RWPE2 (cell line): ENCODE measurements at places on chromosomes 4 and X.

GRCh38 chr4:57303012-57303751 lies 193.0 kb upstream of the IGFBP7 start:
- DNase-seq, result no peak

- no peak for DNase-seq
Observed at GRCh38 chrX:30930143-30930542, 41.1 kb upstream of the TAB3 start.

- DNase-seq, result no peak
Observed at GRCh38 chrX:153564047-153564606, 34.8 kb downstream of the CCNQ start.

GRCh38 chr4:110207233-110207632 lies 8.8 kb upstream of the ELOVL6 start:
- no peak for DNase-seq

DNA sequence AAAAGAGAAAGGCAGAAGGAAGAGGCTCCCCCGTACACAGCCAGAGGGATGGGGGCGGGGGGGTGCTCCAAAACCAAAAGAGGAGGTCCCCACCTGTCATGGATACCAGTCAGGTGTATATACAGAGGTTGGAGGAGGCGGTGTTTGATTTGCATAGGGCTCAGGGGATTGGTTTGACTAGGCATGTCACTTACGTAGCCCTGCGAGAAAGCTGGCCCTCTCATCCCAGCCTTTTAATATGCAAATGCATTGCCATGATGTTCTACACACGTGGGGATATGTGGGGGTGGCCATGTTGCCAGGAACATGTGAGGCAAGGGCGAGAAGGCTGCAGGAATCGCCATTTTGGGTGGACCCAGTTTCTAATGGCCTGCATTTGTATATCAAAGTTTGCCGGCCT lies 38.6 kb downstream of the TMEM150C start:
- no peak for DNase-seq

GRCh38 chr4:87975466-87975865 lies at the start of gene SPP1:
Gene SPP1, plus strand, starts transcription at chr4:87975714. Its CDS starts 1,182 bp downstream, at chr4:87976896.
- DNase-seq, result no peak

GRCh38 chrX:3066555-3066954 lies 25.3 kb downstream of the ARSF start:
- no peak for DNase-seq

GRCh38 chr4:123672987-123673386 lies 276.4 kb downstream of the SPRY1 start:
- no peak for DNase-seq

DNA sequence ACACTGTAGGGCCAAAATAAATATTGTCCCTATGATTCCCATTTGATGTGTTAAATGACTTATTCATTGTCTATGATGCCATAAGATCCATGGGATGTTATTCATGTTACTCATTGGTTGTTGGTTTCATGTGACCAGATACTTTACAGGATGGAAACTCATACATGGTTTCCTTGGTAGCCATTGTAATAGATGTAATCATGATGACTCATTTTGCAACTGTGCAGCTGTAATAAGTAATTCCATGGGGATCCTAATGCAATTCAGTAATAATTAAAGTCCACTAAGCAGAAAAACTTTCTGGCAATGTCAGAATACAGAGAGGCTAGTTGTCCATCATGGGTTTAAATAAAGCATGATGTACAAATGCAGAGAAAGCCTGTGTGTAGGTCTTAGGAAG lies 389.7 kb upstream of the NR3C2 start:
- DNase-seq, result no peak

GRCh38 chr4:65719635-65720034 lies 49.3 kb upstream of the EPHA5 start:
- no peak for DNase-seq

GRCh38 chr4:153345012-153345981 lies 809 bp downstream of the MND1 start:
- peak; percentile 57 for DNase-seq

DNA sequence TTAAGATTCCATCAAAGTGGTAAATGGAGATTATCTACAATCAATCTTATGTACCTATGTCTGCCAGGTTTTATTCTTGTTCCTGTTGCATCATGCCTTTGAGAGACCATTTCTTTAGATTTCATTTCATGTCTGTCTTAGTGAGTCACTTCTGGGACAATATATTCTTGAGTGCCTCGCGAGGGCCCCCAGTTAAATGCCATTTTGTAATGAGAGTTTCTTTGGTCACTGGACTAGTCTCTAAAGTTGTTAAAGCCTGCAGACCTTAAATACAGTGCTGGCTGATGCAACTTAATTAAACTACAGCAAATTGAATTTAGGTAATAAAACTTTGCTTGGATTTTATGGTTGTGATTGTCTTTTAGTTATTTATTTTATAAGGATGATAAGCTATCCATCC lies 87.2 kb upstream of the PITX2 start:
- DNase-seq, result no peak

- DNase-seq, result no peak
Observed at GRCh38 chr4:67204441-67204840, 340.9 kb downstream of the CENPC start.

GRCh38 chr4:126973201-126973600 lies 659.6 kb upstream of the INTU start:
- DNase-seq, result no peak

DNA sequence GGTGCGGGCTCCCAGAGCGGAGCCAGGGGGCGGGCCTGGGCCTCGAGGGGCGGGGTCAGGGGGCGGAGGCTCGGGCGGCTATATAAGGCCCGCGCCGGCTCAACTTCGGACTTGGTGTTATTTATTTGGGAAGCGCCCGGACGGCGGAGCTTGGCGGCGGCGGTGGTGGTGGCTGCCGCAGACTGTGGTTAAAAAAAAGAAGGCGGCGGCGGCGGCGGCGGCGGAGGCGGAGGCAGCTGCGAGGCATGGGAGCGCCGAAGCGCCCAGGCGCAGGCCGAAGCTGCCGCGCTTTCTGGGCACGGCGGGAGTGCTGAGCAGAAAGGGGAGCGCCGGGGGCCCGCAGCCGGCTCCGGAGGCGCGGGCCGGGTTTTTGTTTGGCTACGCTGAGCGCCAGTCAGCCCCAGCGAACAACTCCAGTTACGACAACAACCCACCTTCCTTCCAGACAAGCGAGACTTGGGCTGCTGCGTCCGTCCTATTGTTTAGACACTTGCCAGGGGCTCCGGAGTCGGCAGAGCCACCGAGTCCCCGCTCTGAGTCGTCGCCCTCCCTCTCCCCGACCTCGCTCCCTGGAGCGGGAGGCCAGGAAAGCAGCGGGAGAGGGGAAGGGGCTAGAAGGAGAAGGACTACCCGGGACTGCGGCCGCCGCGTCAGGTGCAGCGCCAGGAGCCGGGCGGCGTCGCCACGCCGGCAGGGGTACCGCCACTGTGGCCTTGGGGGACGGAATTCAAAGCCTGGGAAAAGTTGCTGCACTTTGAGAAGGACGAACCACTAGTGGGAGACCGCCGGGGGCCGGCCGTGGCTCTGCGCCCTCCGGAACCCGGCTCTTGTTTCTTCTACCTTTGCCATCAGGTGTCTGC lies at the start of gene SLIT2:
TSS of gene SLIT2 (plus strand) at position 110 of the 860 bp plus-strand sequence. CDS start 1,911 bp downstream, outside the sequence.
- peak; percentile 66 for DNase-seq
